ENCODE measurements at places on chromosomes 4 and X. TPM values are rescaled to one million over a fixed set of nuclear protein-coding genes. Genes with fewer than 3 reads are reported as not detected.

DNA sequence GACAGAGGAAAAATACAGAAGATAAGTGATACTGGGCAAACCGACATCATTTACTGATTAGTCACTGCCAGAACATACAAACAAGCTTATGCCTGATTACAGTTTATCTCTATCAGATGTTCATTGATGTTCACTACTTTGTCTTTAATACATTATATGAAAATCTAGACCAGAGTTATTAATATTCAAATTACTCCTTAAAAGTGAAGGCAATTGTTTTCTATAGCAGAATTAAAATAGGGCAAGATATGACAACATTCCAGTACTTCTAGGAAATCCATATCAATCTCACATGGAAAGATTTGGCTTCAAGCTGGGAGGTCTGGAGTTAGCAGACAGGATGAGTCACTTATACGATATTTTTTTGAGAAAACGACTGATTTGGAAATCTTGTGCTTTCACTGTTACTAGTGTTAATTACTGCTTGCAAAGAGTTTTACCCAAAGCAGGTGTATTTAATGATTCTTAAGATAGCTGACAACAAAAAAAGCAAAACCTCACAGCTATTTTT is 31.8 kb downstream of the HPGD start:
- no peak for DNase-seq

DNA sequence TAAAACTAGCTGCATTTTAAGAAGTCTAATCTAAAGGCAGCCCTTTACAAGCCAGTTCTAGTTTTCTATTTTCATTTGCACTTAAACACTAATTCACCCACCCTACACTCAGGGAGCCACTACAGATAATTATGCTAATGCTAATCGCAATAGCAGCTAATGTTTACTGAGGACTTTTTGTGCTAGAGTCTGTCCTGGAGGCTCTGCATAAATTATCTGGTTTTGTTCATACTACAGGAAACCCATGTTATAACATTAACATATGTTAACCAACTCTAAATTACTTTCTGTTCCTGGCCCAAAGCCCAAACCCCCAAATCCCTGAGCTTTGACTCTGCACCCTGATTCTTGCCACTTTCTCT is 480 bp upstream of the RADX start:
- no peak for DNase-seq

GRCh38 chr4:186852964-186853391 is 129.3 kb upstream of the FAT1 start:
- DNase-seq = no peak

DNA sequence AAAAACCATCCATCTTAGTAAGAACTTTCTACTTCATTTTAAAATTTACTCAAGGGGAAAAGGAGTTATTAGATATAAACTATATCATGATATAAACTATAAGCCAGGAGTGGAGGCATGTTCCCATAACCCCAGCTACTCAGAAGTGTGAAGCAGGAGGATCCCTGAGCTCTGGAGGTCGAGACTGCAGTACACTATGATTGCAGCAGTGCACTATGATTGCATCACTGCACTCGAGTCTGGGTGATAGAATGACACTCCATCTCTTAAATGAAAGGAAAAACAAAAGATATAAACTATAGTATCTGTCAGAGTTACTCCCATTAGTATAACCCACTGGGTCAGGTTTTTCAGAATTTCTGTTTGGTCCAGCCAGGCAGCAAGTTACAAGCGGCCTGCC is 47.6 kb downstream of the RPS3A start:
- DNase-seq = no peak

- no peak for DNase-seq
These were observed 159.6 kb upstream of the CTSO start for GRCh38 chr4:156113138-156113765.

DNA sequence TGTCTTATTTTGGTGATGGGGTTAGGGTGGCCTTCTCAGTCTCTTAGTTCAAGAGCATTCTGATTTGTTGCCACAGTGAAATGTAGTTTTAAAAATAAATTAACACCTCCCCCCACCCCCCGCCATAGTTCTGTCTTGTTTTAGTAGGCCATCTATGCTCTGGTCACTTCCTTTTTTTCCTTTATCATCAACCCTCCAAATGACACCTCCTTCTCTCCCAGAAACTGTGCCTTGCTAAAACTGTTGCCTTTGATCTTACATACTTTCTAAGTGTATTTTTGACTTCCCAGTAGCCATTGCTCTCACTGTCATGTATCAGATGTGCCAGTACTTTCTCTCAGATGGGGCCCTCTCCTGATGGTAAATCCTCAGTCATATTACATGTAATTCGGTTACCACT is 14.5 kb upstream of the NDUFC1 start:
- DNase-seq = no peak

DNA sequence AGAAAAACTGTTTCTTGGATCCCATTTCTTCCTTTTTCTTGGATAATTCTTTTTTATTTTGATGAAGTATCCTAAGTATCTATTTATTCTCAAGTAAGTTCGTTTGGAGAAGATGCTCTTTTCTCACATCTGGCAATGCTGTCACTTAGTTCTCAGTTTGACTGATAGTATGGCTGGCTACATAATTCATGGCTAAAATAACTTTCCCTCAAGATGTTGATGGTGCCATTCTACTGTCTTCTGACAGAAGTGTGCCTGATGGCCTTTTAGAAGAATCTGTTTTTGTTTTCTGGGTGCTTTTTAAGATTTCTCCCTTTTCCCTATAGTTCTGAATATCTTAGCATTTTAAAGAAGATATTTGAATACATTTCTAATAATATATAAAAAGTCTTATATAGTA is 41.6 kb downstream of the EVC2 start:
- DNase-seq = no peak

DNA sequence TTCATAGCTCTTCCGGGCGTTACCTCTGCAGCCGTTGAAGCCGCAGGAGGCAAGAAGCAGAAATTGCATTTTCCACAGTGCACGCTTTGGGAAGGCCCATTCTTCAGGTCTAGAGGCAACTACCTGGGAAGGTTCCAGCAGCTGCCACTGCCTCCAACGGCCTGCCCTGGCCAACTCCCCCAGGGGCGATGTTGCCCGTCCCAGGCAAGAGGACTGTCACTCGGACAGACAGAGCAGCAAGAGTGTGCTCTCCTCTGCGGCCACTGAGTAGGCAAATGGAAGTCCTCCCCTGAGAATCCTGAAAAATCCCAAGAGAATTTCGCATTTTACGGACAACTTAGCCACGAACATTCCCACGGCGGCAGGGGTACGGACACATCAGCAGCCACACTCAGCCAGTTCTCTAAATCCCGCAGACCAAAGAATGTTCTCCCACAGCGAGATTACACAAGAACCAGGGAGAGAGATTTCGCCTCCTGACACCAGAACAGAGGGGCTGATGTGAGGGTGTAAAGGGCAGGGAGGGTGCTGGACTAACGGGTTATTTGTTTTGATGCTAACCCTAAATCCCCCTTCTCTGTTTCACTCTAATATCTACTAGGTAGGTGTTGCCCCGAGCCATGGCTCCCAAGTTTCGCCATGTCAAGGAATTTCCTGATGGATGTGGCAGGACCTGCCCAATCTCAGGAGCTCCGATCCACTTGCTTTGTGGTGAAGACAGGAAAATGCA is 63.8 kb downstream of the SEPSECS start:
- DNase-seq = no peak

GRCh38 chr4:182978152-182978827 is 61.1 kb upstream of the DCTD start:
- no peak for DNase-seq

- DNase-seq = no peak
These were observed 6.4 kb downstream of the BMX start for GRCh38 chrX:15507005-15507404.

GRCh38 chrX:131677655-131678628 is 134.1 kb downstream of the OR13H1 start:
- DNase-seq = no peak

- no peak for DNase-seq
These were observed 31.4 kb downstream of the DOK7 start for GRCh38 chr4:3494462-3494871.

DNA sequence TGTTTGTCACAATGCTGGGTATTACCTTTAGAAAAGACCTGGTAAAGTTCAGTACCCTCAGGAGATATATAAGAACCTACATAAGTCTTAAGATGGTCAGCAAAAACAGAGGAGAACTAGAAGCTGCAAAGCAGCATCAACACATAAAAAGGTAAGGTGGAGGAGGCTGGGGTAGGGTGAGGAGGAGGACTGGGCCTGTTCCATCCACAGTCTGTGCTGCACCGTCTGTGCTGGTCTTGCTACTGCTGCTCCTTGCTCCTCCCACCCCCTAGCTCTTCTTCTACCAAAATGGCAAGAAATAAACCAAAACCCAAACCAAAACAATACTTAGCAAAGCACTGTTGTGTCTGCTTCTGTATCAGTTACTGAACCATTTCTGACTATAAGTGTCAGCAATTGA is 102.2 kb downstream of the CDS1 start:
- no peak for DNase-seq

GRCh38 chr4:11019451-11020240 is 335.1 kb upstream of the CLNK start:
- no peak for DNase-seq

DNA sequence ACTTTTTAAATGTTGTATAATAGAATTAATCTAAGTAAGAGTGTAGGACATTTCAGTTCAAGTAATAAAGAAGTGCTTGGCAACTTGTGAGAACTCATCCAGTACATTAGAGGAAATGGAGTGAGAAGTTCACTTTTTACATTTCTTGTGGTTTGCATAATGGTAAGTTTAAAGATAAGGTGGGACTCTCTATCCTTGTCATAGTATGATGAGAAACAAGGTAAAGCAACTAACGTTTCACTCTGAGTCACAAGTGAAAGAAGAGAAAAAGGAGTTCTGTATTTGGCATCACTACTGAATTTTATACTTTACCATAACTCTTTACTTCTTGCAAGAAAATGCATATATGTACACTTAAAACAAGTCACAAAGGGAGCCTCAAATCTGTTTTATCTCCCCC is 219.4 kb downstream of the SLC4A4 start:
- DNase-seq = no peak

GRCh38 chr4:26467724-26468123 is 22.6 kb downstream of the CCKAR start:
- DNase-seq = no peak

GRCh38 chrX:51837451-51837850 is 56.0 kb upstream of the MAGED1 start:
- no peak for DNase-seq

DNA sequence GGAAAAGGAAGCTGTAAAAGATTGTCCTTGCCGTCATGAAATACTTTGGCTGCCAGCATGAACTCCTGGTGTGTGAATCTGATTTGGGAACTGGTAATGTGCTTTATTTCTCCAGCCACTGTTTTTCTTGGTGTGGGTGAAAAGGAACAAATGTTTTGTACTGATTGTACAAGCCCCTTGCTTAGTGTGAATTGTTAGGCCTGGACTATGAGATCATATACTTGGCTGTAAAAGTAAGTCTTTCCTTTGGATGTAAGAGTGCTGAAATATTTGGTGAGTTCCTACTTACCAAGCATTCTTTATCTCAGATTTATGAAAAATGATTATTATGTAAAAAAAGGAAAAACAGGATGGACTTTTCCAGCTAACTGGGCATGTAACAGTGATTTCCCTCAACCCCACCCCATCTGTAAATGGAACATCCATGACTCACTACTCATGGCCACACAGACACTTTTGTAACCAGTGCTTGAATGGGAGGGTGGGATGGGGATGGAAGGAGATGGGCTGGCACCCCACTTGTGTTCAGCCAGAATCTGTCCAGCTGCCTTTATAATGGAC is 6.3 kb downstream of the FNIP2 start:
- no peak for DNase-seq

DNA sequence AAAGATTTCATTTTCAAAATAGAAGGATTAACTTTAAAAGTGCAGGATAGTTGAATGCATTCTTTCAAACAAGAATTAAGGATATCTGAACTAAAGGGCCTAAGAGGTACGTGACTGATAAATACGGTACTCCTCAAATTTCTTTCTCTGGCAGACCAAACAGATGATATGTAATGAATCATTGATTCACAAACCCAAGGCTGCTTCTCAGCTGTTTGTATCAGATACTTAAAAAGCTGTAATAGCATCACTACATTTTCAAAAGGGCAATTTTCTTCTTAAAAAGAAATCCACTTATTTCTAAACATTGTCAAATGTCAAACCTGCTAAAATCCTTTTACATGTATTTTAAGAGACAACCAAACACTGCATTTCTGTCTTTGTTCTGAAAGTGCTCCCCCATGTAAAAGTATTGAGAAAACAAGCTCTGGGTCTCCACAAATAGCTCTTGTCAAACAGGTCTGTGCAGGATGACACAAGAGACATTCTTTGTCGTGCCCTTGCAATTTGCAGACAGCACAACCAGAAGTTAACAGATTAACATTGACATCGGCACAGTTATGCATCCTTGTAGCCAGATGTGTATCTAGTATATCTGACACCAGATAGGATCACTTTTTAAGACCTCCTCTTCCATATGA is 82.0 kb downstream of the MANBA start:
- DNase-seq = no peak

DNA sequence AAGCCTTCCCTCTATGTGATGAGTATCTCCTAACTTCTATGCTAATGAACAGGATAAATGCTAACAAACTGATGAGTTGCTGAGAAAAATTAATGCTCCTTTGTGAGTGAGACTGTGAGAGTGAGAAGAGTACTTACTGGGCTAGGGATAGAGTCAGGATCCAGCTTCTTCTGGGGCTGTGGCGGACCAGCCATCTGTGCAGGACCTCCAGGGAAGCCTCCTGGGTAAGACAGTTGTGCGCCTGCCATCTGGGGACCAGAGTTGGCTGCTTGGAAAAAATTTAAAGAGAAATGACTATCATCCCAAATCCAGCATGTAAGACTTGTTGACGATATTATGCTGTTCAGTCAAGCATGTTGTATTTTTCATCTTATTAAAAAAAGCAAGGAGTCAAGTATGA is 21.0 kb downstream of the SEC24D start:
- DNase-seq = no peak

DNA sequence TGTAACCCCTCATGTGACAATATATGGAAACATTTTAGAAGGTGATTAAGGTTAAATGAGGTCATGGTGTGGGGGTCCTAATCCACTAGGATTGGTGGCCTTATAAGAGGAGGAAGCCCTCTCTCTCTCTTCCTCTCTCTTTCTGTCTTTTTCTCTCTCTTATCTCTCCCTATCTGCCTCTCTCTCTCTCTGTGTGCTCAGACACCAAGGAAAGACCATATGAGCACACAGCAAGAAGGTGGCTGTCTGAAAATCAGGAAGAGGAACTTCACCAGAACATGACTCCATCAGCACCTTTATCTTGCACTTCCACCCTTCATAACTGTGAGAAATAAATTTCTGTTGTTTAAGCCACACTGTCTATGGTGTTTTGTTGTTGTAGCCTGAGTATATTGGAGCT is 1472.2 kb downstream of the PCDH7 start:
- no peak for DNase-seq

Gene NMU
- total RNA-seq = 8.1 TPM

Gene ABCG2
- 7.4 TPM for total RNA-seq

Gene ENAM
- not detected for total RNA-seq

Gene MID1
- total RNA-seq = 16.2 TPM

Gene PNMA6F
- not detected for total RNA-seq

Gene ATP2B3
- 0.25 TPM for total RNA-seq

Gene SERTM2
- 28.2 TPM for total RNA-seq

Gene P2RY4
- not detected for total RNA-seq

Gene HS3ST1
- total RNA-seq = 8.1 TPM

Gene MXRA5
- total RNA-seq = 4.7 TPM

Gene PAGE5
- not detected for total RNA-seq

Gene CFAP97
- 28.5 TPM for total RNA-seq

Gene TEX13B
- not detected for total RNA-seq

Data from vagina (tissue), 2 donors.